ENCODE measurements at places on chromosomes 4 and X.
A peak's percentile ranks its signal among the peaks of the same experiment; 100 is the strongest.

DNA sequence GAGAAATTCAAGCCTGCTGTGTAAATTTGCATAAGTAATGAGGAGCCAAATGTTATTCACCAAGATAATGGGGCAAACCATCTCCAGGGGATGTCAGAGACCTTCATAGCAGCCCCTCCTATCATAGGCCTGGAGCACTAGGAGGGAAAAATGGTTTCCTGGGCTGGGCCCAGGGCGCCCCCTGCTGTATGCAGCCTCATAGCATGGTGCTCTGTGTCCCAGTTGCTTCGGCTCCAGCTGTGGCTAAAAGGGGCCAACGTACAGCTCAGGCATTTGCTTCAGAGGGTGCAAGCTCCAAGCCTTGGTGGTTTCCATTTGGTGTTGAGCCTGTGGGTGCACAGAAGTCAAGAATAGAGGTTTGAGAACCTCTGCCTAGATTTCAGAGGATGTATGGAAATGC, 859.3 kb downstream of the RPA4 start:
- no peak for DNase-seq

- DNase-seq, result no peak
These were observed 178.7 kb downstream of the KDR start for GRCh38 chr4:54946741-54947140.

GRCh38 chr4:107380836-107381438, 339.1 kb downstream of the PAPSS1 start:
- no peak for DNase-seq

DNA sequence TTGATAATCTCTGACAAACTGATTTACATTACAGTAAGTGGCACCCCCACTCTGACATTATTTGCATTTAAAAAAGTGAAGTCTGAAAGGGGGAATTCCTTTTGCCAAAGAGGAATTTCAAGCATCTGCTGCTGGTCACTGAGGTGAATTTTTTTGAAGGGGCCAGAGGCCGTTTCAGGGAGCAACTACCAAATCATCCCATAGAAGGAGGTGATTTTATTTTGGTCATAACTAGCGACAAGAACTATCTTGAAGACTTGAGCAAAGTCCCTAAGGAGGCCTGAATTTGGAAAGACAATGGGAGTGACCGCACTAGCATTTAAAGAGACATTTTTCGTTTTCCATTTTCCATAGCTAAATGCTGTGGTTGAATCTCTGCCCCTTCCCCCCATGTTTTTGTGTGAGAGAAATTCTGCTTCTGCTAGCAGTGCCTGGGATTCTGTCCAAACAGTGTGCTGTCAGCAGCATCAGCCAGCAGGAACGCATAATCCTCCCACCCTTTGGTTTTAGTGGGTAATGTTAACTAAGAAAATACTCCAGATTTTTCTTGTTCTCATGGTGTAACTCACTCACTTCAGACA, 110.1 kb upstream of the MED14 start:
- DNase-seq, result peak; percentile 57

- DNase-seq, result no peak
These were observed 3.9 kb upstream of the RRAGB start for GRCh38 chrX:55713631-55714030.

- DNase-seq, result no peak
These were observed 109.7 kb downstream of the RTL5 start for GRCh38 chrX:72021975-72022374.

- DNase-seq, result no peak
These were observed 75.4 kb downstream of the FBXW7 start for GRCh38 chr4:152460488-152460887.

DNA sequence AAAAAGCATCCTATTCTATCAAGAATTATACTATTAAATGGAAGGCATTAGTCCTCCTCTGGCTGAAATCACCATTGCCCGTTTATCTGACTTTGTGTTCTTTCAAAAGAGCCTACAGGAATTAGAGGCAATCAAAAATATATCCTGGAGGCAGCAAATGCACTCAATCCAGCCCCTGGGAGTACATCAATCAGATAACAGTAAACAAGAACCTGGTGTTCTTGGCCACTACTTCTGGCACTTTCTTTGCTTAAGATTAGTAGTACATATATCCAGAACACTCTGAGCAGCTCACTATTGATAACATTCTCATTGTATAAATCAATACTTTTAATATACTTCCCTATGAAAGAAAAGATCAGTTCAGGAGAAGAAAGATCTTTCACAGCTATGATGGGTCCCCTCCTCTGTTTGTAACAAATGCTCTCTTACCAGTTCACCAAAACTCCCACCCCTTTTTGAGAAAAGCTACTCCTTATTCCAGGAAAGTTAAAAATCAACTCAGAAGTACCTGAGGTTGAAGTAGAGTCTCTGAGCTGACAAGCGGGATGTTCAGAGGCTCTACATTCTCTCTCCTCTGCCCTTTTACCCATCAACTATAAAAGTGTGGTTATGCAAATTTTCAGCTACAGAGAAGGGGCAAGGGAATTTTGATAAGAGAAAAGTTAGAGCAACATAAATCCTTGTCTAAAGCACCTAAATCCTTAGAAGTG, 176.0 kb downstream of the COX18 start:
- DNase-seq, result no peak

DNA sequence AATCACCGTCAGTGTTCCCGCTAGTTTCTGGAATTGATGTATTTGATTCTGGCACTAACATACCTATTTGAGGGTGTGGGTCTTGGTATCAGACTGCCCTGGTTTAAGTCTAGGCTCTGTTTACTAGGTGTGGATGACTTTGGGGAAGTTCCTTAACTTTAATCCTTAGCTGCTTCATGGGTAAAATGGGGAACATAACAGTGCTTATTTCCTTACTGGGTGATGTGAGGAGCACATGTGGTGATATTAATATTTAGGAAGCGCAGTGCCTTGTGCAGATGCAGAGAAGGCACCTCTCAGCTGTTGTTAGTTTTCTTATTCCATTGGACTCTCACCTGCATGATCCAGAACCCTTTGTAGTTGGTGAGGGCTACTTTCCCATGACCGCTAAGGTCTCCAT, 17.1 kb downstream of the RNF4 start:
- DNase-seq, result no peak

DNA sequence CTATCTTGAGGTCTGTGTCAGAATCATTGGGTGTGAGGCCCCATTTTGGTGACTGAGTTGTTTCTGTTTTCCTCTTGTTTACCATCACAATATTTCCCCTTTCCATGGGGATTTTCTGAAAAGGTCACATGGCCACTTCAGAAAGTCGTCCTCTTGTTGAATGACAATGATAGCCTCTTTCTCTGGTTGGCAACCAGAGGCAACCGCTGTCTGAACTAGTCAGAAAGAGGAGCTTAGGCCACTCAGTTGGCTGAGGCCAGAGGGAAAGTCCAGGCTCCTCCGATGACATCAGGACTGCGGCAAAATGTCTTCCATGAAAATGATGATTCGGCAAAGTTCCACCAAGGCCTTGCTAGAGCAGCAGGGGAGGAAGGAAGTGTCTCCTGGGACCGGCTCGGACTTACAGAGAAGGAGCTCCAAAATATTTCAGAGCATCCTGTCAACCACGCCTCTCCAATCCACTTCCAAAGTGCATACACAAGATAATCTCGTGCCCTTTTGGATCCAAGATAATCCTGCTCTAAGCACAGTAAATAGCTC, 19.1 kb upstream of the RBM47 start:
- no peak for DNase-seq

- DNase-seq, result no peak
These were observed 15.5 kb downstream of the LONRF3 start for GRCh38 chrX:118989886-118990285.

DNA sequence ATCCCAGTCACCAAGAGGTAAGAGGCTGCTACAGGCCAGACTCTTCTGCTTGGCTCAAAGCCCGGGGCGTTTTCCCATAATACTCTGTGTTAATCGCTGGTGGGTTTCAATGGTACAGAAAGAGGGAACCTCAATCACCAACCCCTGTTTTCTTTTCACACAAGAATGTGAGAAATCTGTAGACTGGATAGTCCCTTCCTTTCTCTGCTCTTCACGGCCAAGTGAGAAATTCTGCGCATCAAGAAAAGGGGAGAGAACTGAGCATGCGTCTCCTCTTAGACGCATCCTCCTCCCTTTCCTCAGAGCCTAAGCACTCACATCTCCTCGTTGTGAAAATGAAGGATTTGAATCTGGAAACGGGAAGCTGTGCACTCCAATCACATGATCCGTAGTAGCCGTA, 64.7 kb downstream of the CLNK start:
- DNase-seq, result no peak

DNA sequence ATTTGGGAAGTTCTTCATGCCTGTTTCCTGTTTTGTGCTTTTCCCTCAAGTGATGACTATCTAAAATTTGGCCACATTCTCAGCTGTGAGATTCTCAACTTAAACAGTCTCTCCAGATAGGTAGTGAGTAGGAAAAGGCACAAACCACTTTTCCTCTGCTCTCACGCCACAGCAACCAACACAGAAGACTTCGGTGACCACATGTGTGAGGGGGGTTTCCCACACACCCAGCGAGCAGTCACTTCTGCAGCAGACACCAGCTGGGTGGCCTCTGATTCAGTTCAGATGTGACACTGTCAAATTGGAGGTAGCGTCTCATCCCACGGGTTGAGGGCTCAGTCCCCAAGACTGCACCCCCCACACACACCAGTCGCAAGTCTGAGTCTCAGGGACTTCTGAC, 25.1 kb upstream of the CLDN34 start:
- no peak for DNase-seq

- peak; percentile 11 for DNase-seq
These were observed 5.5 kb downstream of the ATP10D start for GRCh38 chr4:47490550-47490949.

DNA sequence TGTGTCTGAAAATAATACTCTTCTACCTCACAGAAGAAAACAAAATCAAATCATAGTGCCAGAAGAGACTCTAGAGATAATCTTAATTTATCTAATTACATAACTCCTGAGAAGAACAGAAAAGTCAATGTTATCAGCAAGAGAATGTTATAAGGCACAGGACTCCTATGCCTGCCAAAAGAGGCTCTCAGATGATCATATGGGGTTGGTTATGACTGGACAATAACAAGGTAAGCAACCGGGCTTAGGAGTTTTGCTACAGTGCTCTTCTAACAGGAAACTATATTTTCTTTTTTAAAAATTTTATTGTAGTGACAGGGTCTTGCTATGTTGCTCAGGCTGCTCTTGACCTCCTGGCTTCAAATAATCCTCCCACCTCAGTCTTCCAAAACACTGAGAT, 3.5 kb upstream of the C4orf17 start:
- no peak for DNase-seq

DNA sequence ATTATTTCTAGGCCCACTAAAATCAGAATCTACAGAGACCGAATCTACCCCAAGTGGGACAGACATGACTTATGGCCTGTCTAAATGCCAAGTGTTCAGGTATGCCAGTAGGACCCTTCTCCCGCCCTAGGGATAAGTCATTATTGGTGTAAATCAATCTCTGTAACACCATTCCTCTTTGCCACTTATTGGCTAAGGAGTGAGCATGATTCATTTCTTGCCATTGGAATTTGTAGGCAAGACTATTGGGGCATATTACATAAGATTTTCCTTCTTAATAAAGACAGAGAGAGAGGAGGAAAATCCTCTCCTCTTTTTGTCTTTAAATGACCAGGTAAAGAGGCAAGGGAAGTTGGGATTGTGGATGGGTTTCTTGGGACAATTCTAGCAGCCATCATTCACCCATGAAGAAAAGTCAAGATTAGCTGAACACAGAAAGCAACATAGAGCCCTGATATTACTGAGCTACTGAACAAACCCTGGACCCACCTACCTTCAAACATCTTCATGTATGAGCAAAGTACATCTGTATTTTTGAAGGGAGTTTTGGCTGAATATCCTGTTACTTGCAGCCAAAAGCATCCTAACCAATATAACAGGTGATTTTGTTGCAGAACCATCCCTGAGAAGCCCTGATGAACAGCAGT, 2.6 kb downstream of the SLC9B2 start:
- DNase-seq, result no peak

- no peak for DNase-seq
These were observed 106.9 kb downstream of the PPARGC1A start for GRCh38 chr4:23782778-23783437.

- DNase-seq, result no peak
These were observed 21.3 kb upstream of the SOX3 start for GRCh38 chrX:140526171-140526570.

DNA sequence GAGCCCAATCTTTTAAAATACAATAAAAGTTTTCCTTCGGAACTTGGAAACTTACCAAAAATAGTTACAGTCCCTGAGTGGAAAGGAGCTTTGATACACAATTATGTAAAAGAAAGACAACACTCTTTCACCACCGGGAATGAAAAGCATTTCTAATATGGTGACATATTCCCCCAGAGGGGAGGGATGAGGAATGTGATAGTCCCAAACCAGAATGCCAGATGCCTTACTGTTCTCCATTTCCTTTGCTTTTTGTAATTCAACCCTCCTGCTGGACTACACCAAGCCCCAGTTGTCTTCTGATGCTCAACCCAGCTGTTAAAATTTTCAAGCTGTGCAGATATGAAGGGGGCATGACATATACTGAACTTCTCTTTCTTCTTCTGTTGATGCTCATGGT, 4.1 kb downstream of the PRIMPOL start:
- no peak for DNase-seq

GRCh38 chrX:47562615-47563243, 1.7 kb downstream of the ARAF start:
- DNase-seq, result no peak

DNA sequence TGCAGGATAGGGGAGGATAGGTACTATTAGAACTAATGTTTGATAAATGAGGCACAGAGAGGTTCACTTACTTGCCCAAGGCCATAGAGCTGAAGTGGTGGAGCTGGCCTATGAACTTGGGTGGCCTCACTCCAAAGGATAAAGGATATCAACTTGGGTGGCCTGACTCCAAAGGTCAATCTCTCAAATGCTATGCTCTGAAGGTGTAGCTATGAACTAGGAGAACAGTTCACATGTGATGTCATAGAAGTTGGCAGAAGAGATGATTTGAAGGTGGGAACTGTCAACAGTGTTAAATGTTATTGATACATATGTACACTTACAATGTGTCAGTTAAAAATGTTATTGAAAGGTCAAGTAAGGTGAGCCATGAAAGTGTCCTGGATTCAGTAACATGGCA, 6.2 kb upstream of the CHST7 start:
- no peak for DNase-seq

GRCh38 chrX:129631849-129632248, 22.9 kb downstream of the APLN start:
- DNase-seq, result no peak

DNA sequence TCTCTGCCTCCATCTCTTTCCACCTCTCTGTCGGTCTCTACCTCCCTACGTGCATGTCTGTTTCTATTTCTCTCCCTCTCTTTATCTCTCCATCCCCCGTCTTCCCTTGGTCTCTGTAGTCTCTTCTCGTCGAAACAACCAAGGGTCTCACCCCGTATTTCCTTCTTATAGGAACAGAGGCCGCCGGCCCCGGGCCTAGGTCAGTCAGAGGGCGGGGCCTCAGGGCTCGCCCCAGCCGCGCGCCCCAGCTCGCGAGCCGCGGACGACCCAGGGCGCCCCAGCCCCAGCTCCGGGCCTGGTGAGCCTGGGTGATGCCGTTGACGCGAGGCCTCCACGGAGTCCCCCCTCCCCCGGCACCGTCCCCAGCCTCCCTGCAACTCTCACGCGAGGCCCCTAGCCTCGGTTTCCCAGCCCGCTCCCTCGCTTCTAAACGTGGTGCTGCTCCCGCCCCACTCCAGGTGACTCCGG, 6.6 kb downstream of the TIMM17B start:
- DNase-seq, result no peak

GRCh38 chrX:54530357-54530900, 410 bp downstream of the GNL3L start:
- DNase-seq, result no peak

Data from NCI-H446 treated with DMSO at 0.1 percent for 48 hours (cell line).